HS-27A (cell line): ENCODE measurements at places on chromosomes 7 and 10.

- DNase-seq: no peak
Measured at GRCh38 chr10:132407243-132407746, 10.3 kb downstream of the PWWP2B start.

GRCh38 chr10:47238331-47239095, 61.5 kb upstream of the GDF10 start:
- no peak for DNase-seq

DNA sequence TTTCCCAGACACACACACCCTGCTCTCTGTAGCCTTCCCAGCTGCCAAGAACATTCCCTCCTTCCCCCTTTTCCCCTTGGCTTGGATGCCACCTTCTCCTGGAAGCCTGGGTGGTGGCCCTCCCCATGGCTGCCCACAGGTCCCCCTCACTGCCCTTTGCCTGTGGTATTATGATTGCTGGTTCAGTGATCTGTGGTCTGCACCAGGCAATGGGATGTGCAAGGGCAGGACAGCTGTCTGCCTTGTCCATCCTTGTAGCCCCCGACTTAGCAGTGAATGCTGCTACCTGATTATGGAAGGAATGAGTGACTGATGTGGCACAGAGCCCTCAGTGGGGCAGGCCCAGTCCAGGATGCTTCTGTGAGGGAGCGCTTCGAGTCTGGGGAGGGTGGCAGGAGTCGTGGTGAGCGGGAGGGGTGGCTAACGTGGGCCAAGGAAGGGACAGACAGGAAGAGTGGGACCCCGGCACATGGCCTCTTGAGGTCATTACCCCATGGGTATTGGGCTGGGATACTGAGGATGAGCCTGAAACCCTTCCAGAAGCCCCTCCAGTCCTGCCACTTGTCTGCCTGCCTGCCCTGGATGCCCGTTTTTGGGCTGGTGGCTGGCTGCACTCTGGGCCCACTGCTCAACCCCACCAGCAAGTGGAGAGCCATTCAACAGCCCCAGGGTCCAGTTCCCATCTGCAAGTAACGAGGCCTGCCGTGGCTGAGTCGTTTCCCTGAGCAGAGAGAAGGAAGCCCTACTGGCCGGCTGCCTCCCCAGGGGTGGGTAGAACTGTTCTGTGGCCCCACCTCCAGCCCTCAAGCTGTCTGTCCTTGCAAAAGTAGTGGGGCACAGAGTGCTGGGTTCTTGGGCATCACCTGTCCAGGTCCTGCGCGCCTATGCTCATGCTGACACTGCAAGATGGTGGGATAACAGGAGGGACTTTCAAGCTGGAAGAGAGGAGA, 8.8 kb downstream of the CHST3 start:
- no peak for DNase-seq

GRCh38 chr7:26279405-26279804, 12.3 kb upstream of the SNX10 start:
- DNase-seq: no peak

- DNase-seq: no peak
Measured at GRCh38 chr7:155071121-155071651, 1.1 kb downstream of the HTR5A start.

DNA sequence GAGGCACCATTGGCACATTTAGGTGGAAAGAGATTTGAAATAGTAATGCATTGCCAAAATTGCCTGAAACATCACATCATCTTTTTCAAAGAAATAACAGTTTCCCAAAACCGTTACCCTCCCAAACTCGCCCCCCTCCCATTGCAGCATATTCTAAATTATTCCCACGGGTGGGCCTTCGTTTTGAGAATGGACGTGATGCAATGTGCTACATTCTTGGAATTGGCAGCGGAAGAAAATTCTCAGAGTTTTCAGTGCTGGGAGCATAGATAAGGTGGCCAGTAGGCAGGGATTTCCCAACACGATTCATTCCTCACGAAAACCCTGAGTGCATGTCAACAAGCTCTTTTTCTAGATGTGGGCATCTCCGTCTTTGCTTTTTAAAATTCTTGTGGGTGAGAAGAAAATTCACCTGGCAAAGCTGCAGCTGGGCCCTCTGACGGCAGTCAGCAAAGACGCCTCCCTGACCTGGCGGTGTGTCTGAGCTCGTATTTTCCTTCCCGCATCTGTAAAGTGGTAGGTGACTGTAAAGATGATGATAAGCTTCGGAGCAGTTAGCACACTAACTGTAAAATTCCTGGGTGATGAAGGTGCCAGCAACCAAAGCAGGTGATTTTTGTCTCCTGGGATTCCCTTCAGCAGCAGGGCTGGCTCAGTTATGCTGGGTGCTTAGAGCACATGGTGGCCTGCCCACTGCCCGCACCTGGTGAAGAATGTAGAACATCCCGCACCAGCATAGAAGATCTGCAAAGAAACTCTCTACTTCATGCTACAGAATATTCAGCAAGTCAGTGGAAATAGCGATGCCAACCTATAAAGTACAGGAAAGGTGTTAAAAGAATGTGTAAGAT, 141.9 kb upstream of the KLF6 start:
- no peak for DNase-seq

- no peak for DNase-seq
Measured at GRCh38 chr10:99431190-99431760, 851 bp upstream of the GOT1 start.

GRCh38 chr7:144531181-144531580, 127.7 kb upstream of the NOBOX start:
- no peak for DNase-seq
